EL (cell line): ENCODE measurements at places on chromosomes 2 and 18.

DNA sequence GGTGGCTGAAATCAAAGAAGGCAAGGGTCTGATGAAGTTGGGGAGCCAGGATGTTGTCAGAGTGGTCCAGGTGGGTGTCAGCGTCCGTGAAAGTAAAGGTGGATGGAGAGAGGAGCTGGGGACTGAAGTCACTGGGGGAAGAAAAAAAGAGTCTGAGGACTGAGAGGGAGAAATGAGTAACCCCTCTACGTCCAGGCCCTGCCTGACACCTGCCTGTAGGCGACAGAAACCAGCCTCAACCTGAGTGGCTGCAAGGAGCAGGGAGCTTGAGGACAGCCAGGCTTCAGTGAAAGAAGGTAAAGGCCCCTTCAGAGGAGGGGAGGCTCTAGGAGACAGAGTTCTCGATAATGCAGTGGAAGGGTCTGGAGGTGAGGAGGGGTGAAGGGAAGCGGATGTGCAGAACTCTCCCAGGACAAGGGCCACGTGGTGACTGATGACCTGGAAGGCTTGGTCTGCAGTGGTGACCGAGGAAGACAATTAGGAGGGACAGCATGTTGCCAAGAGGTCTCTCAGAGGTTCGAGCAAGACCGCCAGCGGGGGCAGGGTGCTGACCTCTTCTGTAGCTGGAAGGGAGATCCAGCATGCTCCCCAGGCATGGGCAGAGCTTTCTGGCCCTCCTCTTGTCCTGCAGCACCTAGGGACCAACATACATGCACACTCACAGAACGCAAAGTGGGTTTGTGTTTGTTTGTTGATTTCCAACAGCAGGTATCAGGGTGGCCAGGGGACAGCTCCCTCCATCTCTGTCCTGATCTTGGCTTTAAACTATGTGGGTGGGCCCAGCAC is 86.6 kb upstream of the TMEM247 start:
- no peak for DNase-seq

GRCh38 chr2:97848306-97848705 is 134.9 kb downstream of the ZAP70 start:
- DNase-seq, result no peak

- no peak for DNase-seq
Observed at GRCh38 chr2:143177096-143177786, 48.0 kb downstream of the ARHGAP15 start.

DNA sequence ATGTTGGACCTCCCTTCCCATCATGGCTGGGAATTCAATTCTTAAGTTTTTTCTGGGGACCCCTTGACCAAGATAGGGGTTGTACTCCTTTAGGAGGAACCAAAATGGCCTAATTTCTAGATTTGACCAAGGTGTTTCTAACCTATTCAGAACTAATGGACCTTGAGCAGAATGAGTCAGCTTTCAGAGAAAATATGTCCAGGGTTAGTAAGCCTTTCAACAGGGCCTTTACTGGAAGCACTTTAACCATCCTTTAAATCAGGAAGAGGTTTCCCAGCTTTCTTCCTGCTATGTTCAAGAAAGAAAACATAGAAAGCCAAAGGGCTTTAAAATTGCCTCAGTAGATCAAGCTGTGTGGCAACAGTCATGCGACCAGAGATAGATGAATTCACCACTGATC is 1184.9 kb upstream of the ACVR2A start:
- DNase-seq, result no peak

- DNase-seq, result no peak
Observed at GRCh38 chr2:64434039-64434657, 19.8 kb upstream of the LGALSL start.

GRCh38 chr18:741931-742512 is 29.6 kb upstream of the ENOSF1 start:
- peak; percentile 34 for DNase-seq

DNA sequence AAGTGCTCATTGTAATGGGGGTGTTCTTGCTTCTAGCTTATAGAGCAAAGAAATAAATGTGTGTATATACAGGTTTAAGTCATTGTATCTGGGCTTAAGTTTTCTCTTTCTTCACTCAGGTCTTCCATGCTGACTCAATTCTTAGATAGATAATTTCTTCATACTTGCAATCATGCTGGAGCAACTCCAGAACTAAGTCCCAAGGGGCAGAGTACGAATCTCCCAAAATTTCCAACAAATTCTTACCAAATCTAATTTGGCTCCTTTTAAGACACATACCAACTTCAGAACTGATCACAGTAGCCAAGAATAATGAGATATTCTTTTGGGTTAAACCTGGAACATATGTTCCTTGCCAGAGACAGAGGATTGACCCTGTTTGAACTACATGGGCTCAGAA is 4.3 kb upstream of the SPAG16 start:
- DNase-seq, result no peak

DNA sequence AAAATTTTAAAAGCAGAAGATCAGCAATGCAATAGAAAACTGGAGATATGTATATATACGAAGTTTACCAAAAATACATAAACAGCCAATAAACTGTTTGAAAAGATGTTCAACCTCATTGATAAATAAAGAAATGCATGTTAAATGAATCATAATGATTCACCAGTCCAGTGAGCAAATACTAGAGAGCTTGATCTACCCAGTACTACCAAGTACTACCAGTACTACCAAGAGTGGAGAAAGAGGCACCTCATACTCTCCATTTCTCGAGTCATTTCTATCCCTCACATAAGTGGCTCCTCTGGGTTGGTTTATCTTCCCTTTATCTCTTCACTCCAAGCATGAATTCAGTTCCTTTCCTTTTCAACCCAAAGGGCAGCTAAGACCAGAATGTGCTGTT is 138.9 kb downstream of the MREG start:
- DNase-seq, result peak; percentile 21

GRCh38 chr2:85413592-85414420 is 3.6 kb upstream of the CAPG start:
- DNase-seq, result peak; percentile 58

DNA sequence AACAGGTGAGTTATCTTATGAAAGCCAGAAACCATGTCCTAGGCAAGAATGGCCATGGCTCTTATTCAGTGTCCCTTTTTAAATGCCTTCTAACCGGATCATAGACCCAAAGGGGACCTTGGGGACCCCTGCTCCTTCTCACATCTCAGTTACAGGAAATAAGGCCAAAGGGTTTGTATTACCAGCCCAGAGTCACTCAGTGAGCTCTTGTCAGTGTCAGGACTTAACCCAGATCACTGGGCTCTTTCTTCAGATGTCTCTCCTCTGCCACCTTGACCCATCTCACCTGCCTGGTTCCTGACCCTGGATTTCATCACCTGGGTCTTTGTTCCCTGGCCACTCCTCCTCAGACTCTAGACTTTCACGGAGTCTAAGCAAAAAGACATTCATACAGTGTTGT is 556.7 kb downstream of the CMPK2 start:
- DNase-seq, result no peak

GRCh38 chr2:215847718-215848117 is 165.6 kb downstream of the MREG start:
- DNase-seq, result no peak

DNA sequence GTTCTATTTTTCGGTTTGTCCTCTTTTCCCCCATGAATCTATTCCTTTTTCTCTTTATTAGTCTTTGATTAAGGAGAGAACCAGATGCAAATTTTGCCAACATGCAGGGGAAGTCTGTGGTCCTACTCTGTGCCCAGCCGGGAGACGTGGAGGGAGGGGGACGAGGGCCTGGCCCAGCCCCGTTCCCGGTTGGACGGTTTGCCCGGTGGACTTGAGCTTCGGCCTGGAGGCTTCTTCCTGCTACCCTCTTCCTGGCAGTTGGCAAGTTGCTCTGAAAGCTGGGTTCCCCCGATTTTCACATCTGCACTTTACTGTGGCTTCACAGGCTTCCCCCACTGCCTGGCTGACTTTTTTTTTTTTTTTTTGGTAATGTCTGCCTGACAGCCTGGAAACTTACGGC is 39.3 kb upstream of the GBX2 start:
- DNase-seq, result no peak

DNA sequence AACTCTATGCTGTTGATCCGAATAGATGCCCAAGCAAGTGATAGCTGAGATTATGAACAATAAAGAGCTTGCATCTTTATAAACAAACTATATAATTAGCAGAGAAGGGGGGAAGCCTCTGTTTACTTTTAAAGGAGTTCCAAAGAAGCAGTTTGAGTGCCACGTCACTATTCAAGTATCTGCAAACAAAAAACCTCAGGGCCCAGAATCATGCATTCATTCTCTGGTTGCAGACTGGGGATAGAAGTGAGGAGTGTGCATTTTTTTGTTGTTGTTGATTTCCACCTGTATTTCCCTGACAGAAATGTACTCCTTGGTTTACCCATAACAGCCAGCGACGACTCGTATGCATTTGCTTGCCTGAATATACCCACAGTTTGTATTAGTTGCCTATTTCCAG is 264.3 kb downstream of the PTGR3 start:
- DNase-seq, result peak; percentile 23

DNA sequence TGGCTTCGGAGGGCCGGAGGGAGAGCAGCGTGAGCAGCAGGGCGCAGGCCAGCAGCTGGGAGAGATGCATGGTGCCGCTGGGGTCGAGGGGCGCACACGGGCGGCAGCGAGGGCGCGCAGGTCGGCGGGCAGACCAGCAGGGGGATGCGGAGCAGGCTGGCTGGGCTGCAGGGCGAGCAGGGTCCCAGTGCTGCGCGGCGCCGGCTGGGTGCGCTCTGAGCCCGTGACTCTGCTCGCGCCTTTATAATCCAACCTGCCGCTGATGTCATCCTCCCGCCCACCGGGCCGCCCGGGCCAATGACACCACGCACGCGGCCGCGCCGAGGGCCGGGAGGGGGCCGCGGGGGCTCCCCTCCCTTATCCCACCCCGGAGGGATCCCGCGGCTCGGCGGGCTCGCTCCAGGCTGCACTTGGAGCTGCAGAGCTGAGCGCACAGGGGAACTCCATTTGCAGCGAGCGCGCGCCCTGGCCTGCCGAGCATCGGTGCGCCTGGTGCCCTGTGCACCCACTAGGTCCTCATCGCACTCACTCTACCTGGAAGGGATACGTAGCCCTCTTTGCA is at the start of gene NPPC:
Gene NPPC, minus strand, starts transcription at position 217 of the 562 bp plus-strand sequence. Its CDS starts 147 bp downstream, at position 70.
- DNase-seq, result peak; percentile 69

DNA sequence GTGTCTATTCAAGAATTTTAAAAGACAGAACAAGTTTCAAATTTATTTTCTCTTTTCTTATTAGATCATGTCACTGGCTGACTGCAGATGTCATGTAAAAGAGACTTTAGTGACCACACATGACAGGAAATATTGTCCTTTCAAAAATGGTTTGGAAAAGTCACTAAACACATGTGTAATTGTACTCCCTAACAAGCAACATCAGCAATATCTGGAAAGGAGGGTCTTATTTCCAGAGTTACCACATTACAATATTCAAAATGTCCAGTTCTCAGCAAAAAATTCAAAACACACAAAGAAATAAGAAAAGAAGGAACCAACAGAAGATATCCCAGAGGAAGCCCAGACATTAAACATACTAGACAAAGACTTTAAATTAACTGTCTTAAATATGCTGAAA is 197.1 kb downstream of the EN1 start:
- no peak for DNase-seq

GRCh38 chr18:62081761-62082294 is 105.0 kb downstream of the PIGN start:
- no peak for DNase-seq

- DNase-seq, result no peak
Observed at GRCh38 chr2:105785095-105785847, 40.6 kb downstream of the NCK2 start.

- peak; percentile 55 for DNase-seq
Observed at GRCh38 chr2:105329561-105330495, at the start of gene TGFBRAP1. Gene TGFBRAP1 (minus strand): TSS chr2:105329735. CDS start chr2:105308301, 21,434 bp downstream.

DNA sequence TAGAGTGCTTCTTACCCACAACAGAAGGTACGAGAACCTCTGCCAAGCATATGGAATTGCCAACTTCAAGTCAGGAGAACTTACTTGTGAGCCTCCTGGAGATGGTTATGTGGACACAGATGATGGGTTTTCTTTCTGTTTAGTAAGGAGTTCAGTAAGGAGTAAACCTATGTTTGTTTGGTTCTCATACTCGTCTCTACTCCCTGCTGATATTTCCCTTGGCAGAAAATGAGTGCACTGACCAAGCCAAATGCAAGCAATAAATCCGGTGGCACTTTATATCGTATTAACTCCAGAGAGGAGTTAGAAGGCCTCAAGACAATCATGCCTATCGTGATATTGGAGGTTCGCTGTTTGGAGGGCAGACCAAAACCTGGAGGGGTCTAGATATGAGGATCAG is 83.2 kb upstream of the CYP1B1 start:
- DNase-seq, result no peak

DNA sequence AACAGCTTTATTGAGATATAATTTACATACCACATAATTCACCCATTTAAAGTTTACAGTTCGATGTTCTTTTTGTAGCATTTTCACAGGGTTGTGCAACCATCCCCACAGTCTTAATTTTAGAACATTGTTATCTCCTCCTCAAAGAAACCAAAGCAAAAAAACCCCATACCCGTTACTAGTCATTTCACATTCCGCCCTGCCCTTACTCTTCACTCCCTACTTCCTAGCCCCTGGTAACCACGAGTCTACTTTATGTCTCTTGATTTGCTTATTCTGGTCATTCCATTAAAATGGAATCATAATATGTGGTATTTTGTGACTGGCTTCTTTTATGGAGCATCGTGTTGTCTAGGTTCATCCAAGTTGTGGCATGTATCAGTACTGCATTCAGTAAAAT is 137.7 kb downstream of the TANC1 start:
- peak; percentile 40 for DNase-seq

- no peak for DNase-seq
Observed at GRCh38 chr2:33322612-33323011, 153.8 kb upstream of the RASGRP3 start.

GRCh38 chr2:183214680-183215079 is 90.4 kb downstream of the NUP35 start:
- DNase-seq, result no peak

DNA sequence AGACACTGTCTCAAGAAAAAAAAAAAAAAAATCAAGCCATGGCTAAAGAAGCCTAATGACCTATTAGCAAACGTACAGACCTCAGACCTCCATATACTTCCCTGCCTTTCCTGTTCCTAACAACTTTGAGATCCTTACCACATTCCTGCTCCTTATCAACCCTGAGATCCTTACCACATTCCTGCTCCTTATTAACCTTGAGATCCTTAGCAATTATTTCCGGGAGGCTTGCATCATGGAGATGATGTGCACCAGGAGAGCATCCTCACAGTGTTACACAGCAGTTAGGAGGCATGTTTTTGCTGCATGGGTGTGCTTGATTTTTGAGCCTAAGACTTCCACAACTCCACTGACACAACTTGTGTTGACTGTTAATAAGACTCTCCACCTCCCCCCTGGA is 54.6 kb upstream of the RASGRP3 start:
- DNase-seq, result peak; percentile 68

- DNase-seq, result peak; percentile 47
Observed at GRCh38 chr2:237627441-237628246, at the start of gene LRRFIP1. Gene LRRFIP1 (plus strand): TSS chr2:237627587. CDS start chr2:237627645, 58 bp downstream.

GRCh38 chr2:1430491-1430890 is 17.2 kb downstream of the TPO start:
- DNase-seq, result no peak

GRCh38 chr18:55585920-55586561 is 2.0 kb downstream of the TCF4 start:
- DNase-seq, result peak; percentile 41
